ENCODE measurements at places on chromosomes 2 and 18.

DNA sequence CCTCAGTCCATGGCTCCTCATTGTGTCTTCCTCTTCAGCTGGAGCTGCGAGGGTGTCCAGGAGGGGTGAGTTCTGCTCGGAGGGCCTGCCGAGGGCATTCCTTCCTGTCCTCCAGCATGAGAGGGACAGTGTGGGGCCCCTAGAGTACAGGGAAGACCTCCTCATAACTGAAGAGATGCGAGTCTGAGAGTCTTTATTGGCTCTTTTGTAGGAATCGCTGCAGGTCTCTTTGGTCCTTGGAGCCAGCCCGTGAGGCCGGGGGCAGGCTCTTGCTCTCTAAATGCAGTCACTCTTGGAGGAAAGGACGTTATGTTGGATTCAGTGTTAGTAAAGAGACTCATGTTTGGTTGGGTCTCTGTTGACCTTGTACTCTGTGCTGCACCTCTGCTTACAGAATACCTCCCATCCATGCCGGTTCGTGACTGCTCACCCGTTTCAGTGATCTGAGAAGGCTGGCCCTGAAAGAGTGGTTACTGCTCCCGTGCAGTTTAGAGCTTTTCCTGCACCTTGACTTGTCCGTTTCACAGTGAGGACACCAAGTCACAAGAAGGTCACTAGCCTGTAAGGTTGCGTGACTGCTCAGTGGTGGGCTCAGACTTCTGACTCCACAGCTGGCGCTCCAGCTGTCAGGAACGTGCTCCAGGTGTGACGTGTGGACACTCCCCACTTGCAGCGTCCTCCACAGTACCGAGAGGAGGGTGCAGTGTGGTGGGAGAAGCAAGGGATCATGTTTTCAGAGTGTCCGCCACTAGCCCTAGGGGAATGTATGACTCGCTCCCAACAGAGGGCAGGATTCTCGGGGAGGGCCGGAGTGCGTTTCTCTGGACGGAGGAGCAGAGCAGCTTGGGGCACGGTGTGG lies 7.8 kb downstream of the ATG4B start:
- H3K36me3 ChIP-seq: peaks cover 3% of the 10 kb centered on the region
- no peak overlapping the region for H3K27ac ChIP-seq
- H3K27me3 ChIP-seq: no peaks in the 10 kb centered on the region
- DNase-seq: no peak

DNA sequence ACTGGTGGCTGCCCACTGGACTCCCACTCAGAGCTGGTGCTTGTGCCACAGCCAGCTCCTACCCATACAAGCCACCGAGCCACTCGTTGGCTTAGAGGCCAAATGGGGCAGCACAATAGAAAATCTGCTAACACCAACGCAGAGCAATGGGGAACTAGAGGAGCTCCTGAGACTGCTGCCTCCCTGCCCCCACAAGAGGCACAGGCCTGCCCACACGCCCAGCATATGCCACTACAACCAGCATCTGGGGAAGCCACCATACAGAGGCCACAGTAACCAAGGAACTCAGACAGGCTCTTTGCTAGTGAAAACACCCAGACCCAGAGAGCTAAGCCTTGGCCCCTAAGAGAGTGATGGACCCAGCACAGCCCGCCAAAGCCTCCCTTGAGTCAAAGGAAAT lies 231.2 kb upstream of the RAB6C start:
- H3K27ac ChIP-seq: no peak overlapping the region
- H3K4me1 ChIP-seq: no peaks in the 10 kb centered on the region
- H3K4me3 ChIP-seq: no peak overlapping the region
- H3K36me3 ChIP-seq: no peaks in the 10 kb centered on the region

- no peak overlapping the region for H3K4me3 ChIP-seq
- H3K4me1 ChIP-seq: no peaks in the 10 kb centered on the region
- no peak for DNase-seq
- no peaks in the 10 kb centered on the region for H3K36me3 ChIP-seq
Observed at GRCh38 chr2:11598228-11598731, 64.4 kb downstream of the GREB1 start.

- H3K4me1 ChIP-seq: no peaks in the 10 kb centered on the region
- no peak for DNase-seq
- no peak overlapping the region for H3K4me3 ChIP-seq
- peaks cover 7% of the 10 kb centered on the region for H3K27me3 ChIP-seq
- H3K27ac ChIP-seq: no peak overlapping the region
- H3K36me3 ChIP-seq: no peaks in the 10 kb centered on the region
Observed at GRCh38 chr2:236776695-236777251, 207.1 kb downstream of the ACKR3 start.

GRCh38 chr2:18336975-18337374 lies 223.5 kb downstream of the RDH14 start:
- H3K4me3 ChIP-seq: no peak overlapping the region
- H3K27me3 ChIP-seq: peaks cover 6% of the 10 kb centered on the region
- no peak for DNase-seq
- no peaks in the 10 kb centered on the region for H3K36me3 ChIP-seq
- no peaks in the 10 kb centered on the region for H3K4me1 ChIP-seq
- H3K27ac ChIP-seq: no peak overlapping the region

DNA sequence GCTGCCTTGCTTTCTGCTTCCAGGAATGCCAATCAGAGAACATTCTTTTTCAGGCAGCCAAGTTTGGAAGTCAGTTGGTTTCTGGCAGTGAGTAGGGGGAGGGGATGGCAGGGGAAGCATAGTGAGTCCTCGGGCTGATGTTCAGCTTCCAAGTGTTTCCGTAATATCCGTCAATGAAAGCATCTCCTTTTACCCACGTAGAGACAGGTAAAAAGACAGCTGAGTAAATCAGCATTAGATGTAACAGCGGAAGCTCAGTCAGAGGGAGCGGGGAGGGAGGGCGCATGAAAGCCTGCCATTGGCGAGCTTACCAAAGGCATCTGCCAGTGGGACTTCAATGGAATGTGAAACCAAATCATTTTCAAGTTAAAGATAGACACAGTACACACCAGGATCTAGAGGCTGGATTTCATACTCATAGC lies 117.1 kb upstream of the DTNA start:
- H3K27ac ChIP-seq: no peak overlapping the region
- H3K4me3 ChIP-seq: no peak overlapping the region

Measured in activated CD4-positive, alpha-beta T cell treated with anti-CD3 and anti-CD28 coated beads for 36 hours (primary cell).